ENCODE measurements at places on chromosomes 1 and 21. TPM values are rescaled to one million over a fixed set of nuclear protein-coding genes. Genes with fewer than 3 reads are reported as not detected.

GRCh38 chr1:112514901-112515300 lies 6.1 kb downstream of the WNT2B start:
- no peak overlapping the region for H3K4me3 ChIP-seq
- peaks cover 6% of the 10 kb centered on the region for H3K36me3 ChIP-seq
- H3K4me1 ChIP-seq = peaks cover 12% of the 10 kb centered on the region

FGR gene
- not detected for total RNA-seq

C21orf91 gene
- total RNA-seq = 10.6 TPM

DNA sequence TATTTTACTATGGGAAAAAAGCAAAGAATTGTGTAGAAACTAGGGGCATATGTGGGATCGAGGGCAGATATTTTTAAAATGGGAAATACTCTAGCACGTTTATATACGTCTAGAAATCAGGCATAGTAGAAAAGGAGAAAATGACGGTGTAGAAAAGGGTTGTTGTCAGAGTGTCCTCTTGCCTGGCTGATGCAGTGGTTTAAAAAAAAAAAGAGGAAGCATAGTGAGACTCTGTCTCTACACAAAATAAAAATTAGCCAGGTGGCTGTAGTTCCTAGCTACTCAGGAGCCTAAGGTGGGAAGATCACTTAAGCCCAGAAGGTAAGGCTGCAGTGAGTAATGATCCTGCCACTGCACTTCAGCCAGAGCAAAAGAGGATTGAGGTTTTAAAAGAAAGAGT lies 64.7 kb upstream of the LRRC7 start:
- no peak overlapping the region for H3K4me3 ChIP-seq
- H3K27me3 ChIP-seq = no peaks in the 10 kb centered on the region
- no peaks in the 10 kb centered on the region for H3K4me1 ChIP-seq
- H3K36me3 ChIP-seq = no peaks in the 10 kb centered on the region
- no peak overlapping the region for H3K27ac ChIP-seq
